Stimulated activated CD4-positive, alpha-beta T cell treated with anti-CD3 and anti-CD28 coated beads, TNF-alpha, amount 100 ng/mL, for 24 hours (primary cell): ENCODE measurements at places on chromosomes 13 and 19.

DNA sequence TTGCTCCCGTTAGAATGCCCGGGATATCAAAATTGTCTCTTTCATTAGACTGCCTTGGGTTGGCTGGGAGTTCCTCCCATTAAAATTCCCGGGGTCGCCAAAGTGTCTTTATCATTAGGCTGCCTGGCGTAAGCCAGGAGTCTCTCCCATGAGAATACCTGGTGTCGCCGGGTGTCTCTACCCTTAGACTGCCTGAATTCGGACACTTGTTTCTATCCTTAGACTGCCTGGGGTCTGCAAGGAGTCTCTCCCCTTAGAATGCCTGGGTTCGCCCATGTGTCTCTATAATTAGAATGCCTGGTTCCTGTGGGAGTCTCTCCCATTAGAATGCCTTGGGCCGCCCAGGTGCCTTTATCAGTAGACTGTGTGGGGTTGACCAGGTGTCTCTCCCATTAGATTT is 1538.2 kb downstream of the UQCRFS1 start:
- no peak for DNase-seq

GRCh38 chr19:11288349-11288748 is 7.6 kb upstream of the TSPAN16 start:
- no peak for DNase-seq

- no peak for DNase-seq
Measured at GRCh38 chr13:27928805-27929753, 9.3 kb downstream of the PDX1 start.

DNA sequence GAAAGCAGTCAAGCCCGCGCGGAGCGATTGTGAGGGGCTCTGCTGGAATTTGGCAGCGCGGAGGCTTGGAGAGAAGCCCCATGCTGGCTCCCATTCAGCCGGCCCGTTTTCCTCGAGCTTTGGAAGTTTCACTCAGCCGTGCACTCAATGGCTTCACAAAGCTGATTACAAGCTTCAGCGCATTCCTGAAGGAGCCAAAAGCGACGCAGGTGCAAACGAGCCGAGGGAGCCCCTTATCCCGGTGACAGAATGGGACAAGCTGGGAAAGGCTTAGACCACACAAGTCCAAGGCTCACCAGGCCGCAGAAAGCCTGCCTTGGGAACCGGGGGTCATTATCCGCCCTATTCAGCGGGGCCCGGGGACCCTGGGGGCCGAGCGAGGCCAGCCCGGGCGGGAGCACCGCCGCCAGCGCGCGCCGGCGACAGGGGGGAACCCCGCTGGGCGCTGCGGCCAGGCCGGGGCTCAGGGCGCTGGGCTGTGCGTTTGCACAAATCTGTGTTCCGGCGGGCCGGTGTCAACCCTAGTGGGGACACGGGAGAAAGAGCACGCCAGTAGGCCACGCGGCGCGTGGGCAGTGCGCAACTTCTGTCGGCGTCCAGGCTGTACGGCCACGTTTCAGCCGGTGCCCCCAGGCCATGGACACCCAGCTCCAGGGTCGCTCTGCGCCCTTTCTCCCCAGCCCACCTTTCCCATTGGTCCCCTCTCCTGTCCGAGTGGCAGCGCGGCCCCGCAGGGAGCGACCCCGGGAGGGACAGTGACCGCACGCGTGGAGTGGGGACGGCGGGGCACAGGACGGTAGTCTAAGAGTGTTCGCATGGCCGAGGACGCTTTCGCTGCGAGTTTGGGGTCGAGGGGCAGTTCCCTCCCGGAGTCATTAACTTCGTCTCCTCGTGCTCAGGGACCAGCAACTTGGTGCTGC is 37.3 kb downstream of the SOX1 start:
- no peak for DNase-seq

GRCh38 chr13:98915981-98916380 is 61.9 kb downstream of the DOCK9 start:
- DNase-seq, result no peak

DNA sequence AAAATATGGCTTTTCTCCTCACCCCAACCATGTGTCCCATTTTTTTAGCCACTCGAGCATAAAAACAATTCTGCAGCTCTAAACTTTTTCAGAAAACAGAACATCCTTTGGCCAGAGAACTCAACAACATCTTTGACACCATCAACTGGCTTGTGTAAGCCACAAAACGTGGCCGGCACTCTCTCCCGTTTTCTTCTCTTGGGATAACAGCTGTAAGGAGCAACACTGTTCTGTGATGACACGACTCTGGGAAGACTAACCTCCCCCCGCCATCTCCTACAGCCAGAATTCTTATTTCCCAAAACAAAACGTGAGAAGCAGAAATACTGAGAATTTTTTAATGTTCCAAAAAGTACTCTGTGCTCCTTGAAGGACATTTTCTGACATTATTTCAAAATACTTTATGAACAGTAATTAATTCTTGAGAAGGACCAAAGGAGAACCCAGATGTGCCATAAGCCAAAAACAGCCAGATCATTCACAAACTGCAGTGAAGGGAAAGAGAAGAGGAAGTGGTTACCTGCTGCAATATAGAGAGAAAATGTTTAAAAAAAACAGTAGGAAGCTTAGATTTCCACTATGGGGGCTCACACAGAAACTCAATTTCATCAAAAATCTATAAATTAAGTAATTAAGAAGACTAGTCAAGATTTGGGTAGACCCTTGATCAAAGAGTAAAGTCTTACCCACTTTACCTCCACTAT is 25.8 kb downstream of the COL4A1 start:
- DNase-seq, result no peak

DNA sequence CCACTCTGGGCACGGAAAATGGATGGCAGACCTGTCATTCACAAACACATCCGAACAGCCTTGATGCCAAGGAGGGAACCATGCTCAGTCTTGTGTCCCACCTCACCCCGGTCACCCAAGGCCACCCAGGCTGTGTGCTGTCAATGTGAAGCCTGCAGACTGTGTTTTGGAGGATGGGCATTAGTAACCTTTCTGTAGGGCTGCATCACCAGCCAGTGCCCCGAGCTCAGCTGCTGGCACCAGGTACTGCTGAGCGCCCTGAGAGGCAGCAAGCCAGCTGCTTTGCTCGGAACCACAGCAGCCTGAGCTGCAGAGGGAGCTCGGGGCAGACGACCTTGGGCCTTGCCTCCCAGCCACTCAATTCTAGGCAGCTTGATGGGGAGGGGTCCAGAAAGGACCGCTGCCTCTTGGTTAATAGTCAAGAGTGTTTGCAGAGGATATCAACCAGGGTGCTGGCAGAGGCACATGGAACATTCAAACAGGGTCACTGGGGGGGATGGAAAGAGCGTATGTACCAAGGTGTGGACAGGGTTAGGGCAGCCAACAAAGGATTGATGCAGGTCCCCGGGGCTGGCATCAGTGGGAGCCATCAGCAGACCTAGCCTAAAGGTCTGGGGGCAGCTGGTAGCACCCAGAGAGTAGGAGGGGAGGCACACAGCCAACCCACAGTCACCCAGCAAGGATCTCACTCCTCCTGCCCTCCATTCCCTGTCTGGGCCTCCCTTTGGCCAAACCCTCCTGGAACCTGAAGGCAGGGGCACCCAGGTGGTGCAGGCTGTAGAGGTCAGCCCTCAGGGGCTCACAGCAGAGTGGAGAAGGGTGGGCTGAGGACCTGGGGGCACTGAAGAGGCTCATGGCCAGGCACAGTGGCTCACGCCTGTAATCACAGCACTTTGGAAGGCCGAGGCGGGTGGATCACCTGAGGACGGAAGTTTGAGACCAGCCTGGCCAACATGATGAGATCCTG is 8.1 kb downstream of the VSTM2B start:
- DNase-seq, result no peak

DNA sequence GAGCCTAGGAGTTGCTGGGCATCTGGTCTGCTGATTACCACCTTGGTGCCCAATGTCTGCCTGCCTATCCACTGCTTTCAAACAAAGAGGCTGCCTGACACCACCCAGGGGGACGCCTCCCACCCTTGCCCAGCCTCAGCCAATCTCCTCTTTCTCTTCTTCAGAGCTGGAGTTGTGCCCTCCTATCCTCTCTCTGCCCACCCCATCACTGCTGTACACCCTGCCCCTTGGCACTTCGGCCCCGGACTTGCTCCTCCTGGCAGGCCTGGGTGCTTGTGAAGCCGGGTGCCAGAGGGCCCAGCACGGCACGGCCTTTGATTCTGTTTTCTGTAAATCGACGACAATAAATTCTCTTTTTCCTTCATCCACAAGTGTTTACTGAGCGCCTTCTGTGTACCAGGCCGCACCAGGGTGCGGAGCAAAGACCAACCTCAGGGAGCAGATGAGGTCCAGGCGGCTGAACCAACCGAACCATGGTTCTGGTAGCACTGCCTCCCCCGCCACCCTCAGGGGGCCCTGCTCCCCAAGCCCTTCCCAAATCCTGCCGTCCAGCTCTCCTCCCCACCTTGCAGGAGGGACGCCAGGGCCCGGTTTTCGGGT is 5.0 kb downstream of the RNF225 start:
- DNase-seq, result no peak

DNA sequence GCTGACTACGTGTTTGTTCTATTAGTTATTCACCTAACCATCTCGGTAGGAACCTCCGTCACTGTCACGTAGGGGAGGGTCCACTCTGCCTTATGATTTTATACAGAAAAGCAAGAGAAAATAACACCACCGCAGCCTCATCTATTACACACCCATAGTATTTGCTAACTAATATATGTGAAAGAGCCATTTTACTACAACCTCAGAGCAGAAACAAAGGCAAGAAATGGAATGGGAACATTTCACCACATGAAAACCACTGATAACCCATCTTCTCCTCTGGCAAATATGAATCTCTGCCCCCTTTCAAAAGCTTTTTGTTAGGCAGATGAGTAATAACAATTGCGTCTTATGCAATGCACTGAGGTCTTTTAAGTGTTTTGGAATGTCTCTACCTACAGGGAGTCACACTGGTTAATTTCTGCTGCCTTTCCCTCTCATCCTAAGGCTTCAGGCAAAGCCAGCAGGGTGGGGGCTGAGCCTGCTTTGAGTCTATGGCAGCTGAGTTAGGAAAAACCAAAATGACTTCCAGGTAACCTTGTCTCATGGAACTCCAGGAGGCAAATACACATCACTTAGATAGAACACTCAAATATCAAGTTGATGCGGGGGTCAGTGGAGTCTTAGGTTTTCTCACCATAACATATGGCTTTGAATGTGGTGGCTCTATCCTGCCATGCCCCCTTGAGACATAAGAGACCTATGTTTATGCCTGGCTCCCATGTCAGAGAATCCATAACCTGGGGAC is 15.0 kb downstream of the TSHZ3 start:
- no peak for DNase-seq

DNA sequence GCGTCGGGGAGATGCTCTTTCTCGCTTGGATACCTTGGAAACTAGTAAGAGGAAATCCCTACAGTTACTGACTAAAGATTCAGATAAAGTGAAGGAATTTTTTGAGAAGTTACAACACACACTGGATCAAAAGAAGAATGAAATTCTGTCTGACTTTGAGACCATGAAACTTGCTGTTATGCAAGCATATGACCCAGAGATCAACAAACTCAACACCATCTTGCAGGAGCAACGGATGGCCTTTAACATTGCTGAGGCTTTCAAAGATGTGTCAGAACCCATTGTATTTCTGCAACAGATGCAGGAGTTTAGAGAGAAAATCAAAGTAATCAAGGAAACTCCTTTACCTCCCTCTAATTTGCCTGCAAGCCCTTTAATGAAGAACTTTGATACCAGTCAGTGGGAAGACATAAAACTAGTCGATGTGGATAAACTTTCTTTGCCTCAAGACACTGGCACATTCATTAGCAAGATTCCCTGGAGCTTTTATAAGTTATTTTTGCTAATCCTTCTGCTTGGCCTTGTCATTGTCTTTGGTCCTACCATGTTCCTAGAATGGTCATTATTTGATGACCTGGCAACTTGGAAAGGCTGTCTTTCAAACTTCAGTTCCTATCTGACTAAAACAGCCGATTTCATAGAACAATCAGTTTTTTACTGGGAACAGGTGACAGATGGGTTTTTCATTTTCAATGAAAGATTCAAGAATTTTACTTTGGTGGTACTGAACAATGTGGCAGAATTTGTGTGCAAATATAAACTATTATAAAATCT is 2.7 kb upstream of the KCNRG start:
- DNase-seq, result no peak

GRCh38 chr19:5171711-5172110 is 168.9 kb downstream of the PTPRS start:
- DNase-seq, result no peak

DNA sequence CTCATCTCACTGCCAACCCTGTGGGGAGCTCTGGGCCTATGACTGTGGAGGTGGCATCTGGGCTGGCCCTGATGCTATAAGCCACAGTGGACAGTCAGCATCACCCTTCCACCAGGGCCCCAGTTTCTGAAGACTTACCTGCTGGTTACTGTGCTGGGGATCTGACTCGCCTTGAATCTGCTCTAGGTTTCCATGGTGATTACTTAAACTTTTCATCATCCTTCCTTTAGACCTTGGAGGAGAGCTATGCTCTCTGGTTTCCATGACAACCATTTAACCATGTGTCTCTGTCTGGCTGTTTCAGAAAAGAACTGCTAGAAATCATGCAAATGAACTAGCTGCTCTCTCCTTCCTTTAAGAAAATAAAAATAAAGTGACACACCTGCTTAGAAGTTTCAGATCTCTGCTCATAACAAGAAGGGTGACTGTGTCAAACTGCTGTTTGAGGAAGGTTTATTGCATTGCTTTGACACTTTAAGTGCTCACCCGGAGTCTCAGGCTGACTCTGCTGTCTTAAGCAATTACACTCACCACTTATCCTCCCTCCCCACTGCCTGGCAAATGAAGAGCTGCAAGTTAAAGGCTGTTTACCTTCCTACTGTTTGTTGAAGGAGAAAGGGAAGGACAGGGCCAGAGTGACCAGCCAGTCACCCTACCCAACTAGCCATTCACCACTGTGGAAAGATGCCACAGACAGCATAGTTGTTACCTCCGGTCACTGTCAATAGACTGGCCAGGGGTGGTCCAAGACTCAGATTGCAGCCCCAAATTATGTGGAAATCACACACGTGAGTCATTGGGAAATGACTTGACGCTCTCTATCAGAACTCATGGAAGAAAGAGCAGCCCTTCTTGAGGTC is 87.6 kb downstream of the HSPH1 start:
- no peak for DNase-seq

- DNase-seq, result no peak
Measured at GRCh38 chr19:51359294-51359693, 6.9 kb downstream of the ETFB start.

DNA sequence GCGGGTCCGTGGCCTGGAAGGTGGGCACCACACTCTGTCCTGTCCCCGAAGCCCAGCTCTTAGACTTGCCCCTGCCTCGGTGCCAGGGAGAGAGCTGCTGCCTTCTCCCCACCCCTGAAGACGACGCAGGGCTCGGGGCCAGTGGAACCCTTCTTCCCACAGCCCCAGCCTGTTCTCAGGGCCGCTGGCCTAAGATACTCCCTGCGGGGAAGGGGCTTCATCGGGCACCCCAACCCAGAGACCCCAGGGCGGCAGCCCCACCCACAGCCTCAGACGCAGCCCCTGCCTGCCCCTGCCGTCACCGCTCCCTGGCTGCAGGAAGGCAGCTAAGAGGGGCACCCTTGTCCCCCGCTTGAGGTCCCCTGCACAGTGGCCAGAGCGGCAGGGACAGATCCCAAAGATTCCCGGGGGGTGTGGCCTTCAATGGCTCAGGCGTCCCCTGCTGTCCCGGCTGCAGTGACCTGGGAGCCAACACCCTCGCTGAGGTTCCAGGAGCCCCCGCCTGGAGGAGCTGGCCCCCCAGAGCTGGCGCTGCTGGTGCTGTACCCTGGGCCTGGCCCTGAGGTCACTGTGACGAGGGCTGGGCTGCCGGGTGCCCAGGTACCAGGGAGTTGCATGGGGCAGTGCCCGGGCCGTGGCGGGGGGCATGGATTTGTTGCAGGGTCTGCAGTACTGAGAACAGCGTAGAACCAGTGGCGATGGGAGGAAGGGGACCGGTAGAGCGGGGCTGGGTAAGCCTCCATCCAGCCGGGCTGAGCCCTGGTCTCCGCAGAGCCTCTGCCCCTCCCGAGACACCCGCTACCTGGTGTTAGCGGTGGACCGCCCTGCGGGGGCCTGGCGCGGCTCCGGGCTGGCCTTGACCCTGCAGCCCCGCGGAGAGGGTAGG is 1.0 kb downstream of the AMH start:
- DNase-seq, result peak; percentile 26
